T-helper 2 cell (primary cell): ENCODE measurements at places on chromosomes 1 and 21.

DNA sequence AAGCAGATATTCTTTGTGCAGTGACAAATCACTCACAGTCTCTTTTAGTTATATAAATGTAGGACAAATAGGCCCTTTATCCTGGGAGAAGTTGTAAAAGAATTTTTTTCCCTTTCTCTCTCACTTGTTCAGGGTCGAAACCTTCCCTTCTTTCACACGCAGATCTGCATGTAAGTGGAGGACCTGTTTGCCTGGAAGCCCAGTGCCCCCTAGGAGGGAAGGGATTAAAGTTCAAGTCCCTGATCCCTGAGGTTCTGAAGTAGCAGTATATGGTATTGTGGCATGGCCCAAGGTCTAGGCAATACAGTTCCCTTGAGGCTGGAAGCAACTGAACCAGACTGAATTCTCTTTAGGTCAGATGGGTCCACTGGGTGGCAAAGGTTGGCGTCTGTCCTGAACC, 48.6 kb upstream of the PTGFRN start:
- no peak for DNase-seq

- no peak for DNase-seq
Observed at GRCh38 chr1:6338695-6339094, 54.9 kb downstream of the ACOT7 start.

DNA sequence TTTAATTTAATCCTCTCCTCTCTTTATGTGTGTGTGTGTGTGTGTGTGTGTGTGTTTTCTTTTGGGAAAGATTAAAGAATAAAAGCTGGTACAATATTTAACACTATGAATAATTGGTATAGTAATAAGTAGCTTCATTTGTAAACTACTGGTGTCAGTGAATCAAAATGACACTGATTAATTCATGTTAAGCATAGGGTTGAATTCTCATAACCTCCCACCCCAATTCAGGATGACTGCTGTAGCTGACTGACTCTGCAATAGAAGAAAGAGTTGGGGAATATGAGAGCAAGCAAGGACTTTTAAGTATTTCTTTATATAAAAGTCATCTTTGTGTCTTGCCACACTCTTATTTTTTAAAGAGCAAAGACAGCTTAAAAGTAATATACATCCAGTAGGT, 13.1 kb downstream of the SLC30A7 start:
- DNase-seq: no peak

DNA sequence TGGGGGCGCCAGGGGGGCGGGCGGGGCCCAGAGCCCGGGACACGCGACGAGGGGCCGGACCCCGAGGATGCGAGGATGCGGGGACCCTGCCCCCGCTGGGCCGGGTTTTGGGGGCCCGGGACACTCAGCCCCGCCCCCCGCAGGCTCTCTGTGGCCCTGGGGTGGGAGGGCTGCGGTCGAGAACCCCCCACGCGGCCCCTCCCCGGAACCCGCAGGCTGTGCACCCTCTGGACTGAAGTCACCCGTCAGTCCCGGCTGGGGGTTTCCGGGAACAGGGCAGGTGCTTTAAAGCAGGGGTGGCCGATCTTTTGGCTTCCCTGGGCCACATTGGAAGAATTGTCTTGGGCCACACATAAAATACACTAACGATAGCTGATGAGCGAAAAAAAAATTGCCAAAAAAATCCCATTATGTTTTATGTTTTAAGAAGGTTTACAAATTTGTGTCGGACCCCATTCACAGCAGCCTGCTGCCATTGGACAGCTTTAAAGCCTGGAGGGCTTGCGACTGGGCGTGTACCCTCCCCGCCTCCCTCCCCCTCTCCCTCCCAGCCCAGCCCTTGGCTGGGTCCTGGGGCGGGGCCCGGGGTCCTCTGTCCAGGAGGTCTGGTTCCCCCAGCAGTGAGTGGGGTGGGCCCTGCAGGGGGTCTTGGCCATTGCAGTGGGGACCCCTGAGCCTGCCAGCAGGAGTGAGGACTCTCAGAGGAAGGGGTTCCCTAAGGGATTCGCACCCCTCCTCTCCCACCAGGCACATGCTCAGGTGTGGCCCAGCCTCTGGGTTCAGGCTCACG, 21.6 kb upstream of the C1orf159 start:
- DNase-seq: peak; percentile 52

DNA sequence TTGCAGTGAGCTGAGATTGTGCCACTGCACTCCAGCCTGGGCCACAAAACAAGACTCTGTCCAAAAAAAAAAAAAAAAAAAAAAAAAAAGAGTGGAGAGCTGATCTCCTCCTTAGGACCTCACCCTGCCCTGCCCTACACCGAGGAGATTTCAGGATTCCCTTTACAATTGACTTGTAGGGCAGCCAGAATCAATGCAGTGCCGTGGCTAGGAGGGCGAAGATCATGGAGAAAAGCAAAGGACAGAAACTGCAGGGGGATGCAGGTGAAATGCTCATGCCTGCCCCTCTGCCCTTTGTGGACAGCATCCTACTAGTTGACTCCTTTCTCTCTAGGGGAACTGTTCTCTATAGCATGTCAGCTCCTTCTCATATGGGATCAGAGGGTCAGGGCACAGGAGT, 9.6 kb downstream of the FHAD1 start:
- no peak for DNase-seq

DNA sequence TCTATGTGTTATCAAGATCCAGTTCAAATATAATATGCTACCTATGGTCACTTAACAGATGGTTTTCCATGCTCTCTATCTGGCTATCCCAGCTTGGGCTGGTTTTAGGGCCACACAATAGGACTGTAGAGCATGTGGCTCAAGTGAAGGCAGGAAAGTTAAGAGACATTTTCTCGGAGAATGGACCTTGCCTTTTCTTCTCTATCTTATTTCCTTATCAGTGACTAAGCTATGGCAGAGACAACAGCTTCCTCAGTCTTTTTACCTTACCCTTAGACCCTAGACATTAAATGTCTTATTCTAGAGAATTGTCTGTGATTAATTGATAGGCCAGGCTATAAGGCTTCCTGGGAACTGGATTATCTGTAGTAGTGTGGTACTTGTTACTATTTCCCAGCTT, 28.1 kb downstream of the CD101 start:
- no peak for DNase-seq

DNA sequence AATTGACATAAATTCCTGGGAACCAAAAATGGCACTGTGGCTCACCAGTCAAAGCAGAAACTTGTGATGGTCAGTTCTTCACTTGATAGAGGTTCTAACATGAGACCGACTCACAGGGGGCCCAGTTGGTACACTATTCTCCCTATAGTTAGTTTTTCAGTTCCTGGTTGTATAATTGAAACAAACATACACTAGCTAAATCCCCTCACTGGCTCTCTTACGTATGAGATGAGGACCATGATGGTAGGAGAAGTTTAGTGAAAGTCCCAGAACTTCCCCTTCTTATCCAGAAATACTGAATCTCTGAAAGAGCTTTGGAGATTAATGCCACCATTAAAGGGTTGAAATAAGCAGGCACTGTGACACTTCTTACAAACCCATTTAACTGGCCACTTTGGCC, 2.8 kb upstream of the S100B start:
- no peak for DNase-seq
